ENCODE measurements at places on chromosomes 12 and 14.
A peak's percentile ranks its signal among the peaks of the same experiment; 100 is the strongest.

- DNase-seq = no peak
Observed at GRCh38 chr12:118398940-118399339, 22.6 kb downstream of the SUDS3 start.

DNA sequence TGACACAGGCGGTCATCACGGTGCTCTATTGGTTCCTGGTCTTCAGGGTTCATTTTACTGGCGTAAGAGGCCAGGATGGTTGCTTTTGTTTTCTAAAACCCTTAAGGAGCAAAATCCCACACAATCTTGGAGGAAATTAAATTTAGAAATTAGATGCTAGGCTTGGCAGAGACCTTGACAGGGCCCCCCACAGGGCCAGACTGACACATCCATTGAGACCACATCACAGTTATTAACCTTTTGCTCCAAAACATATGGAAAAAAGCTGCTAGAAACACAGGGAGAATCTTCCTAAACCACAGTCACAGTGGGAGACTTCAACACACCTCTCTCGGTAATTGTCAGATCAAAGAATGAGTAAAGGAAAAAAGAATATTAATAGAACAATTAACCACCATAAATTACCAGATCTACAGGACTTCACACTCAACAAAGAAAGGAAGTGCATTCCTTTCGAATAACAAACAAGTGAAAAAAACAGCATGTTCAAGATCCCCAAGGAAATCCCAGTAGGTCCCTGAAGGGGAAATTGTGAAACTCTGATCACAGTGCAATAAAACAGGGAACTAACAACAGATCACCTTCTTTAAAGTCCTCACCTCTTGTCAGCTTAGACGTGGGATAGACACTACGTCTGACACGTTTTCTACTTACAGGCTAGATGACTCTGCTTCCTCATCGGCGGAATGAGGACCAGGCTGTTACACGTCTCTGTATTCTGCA, 40.2 kb upstream of the TMEM179 start:
- no peak for DNase-seq

- DNase-seq = no peak
Observed at GRCh38 chr12:116140529-116140928, 137.0 kb downstream of the MED13L start.

GRCh38 chr12:11819643-11820042, 170.2 kb downstream of the ETV6 start:
- no peak for DNase-seq

GRCh38 chr12:56151672-56152131, 685 bp upstream of the MYL6B start:
- DNase-seq = peak; percentile 82

- no peak for DNase-seq
Observed at GRCh38 chr12:56333197-56333678, 562 bp downstream of the PAN2 start.

DNA sequence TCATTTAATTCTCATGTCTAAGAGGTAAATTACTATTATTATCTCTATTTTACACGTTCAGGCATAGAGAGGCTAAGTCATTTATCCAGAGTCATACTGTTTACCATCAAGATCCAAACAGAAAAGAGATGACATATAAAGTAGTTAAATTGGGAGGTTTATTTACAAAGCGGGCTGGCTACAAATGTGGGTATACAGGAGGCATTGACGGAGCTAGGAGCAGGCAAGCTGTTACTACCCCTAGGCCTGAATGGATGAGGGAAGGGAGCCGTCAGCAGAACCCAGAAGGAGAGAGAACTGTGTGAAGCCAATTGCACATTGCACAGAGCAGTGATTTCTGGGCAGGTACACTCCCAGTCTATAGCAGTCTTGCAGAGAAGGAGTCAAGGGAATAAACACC, 39.8 kb downstream of the DACT1 start:
- DNase-seq = no peak

GRCh38 chr12:25707056-25707455, 154.0 kb upstream of the LMNTD1 start:
- DNase-seq = no peak

DNA sequence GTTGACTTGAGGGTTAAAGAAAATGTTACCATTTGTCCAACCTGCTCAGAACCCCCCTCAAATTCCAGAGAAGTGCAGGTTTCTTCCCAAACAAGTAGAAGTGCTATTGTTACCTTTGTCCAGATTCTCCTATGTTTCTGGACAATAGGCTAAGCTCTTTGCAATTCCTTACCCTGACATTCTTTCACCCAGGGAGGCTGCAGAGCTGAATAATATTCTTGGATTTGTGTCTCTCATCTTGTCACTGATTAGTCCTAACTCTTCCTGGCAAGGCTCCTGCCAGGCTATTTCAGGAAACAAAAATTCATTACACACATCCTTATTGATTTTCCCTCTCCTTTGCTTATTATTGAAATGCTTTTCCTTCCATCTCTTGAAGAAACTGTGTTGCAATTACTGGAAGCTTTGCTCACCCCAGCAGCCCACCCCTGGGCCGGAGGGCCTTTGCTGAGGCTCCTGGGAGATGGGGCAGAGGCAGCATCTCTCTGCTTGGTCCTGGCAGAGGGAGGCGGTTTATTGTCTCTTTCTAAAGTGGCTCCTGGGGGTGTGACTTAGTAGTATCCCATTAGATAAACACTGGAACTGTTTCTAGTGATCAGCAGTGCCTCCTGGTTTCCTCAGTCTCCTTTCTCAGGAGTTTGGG, 207.5 kb upstream of the PELI2 start:
- no peak for DNase-seq

DNA sequence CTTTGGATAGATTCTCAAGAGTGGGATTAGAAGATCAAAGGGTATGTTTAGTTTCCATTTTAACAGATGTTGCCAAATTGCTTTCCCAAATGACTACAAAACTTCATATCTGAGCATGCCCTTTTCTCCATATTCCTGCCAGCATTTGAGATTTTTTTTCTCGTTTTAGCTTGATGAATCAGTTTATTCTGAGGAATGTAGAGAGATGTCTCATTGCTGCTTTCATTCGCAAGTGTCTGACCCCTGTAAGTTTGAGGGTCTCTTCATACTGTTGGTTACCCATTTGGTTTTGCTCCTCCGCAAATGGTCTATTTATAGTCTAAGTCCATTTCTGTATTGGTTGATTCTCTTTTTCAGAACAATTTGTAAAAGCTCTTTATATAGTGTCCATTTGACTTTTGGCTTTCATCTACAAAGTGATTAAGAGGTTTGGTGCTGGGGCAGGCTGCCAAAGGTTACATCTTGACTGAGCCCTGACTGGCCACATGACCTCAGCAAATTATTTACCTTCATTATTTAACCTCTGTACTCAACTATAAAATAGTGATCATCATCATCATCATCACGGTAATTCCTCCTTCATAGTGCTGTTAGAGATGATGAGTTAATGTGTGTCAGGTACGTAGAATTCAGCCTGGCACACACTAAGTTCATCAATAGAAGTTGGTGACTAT, 33.6 kb downstream of the HCAR2 start:
- no peak for DNase-seq

GRCh38 chr14:71713016-71713415, 219.2 kb upstream of the RGS6 start:
- no peak for DNase-seq

GRCh38 chr12:34388636-34389377, 366.5 kb downstream of the ALG10 start:
- DNase-seq = no peak

DNA sequence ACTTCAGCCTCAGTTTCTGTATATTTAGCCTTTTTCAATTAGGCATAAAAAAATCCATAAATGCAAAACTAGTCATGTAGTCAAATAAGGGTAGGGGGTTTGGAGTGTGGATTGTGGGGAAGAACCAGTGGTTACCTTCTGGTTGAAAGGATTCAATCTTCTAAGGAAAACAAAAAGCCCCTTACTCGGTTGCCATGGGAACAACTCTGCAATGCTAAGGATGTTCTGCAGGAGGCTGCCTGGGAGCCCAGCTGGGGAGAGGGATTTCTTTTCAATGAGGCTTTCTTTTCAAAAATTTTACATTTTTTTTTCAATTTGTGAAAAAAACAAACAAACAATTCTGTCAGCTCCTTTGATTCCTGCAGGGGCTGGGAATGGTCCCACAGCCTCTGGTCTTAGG, 67.2 kb downstream of the SLC8A3 start:
- DNase-seq = no peak

GRCh38 chr12:4450551-4451112, 5.0 kb upstream of the FGF6 start:
- no peak for DNase-seq

GRCh38 chr12:113189361-113189760, 3.8 kb downstream of the RITA1 start:
- no peak for DNase-seq

- DNase-seq = no peak
Observed at GRCh38 chr12:131074221-131075083, 120.7 kb downstream of the ADGRD1 start.

DNA sequence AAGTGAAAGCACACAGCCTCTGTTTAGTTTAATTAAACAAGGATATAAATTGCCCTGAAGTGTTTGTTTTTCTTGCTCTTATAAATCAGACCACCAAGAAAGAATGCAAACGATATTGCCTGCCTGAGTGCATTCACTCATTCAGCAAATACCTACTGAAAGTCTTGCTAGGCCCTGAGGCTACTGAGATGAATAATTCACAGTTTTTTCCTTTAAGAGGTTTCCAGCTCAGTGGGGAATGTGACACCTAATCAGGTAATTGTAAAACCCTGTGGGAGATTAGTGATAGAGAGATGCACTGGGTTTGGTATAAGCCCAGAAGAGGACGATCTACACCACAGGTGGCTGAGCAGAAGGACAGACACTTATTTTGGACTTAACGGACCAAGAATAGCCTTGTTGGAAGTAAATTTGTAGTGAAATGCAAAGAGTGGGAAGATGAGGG, 151.4 kb downstream of the SLC35F4 start:
- no peak for DNase-seq

All from activated naive CD4-positive, alpha-beta T cell treated with anti-CD3 and anti-CD28 coated beads, Interleukin-2, amount 10 ng/mL, durations not matched to agents 7 days and 5 days (primary cell).